Thyroid gland (tissue), 4 donors: ENCODE measurements at places on chromosomes 13 and 19. TPM values are rescaled to one million over a fixed set of nuclear protein-coding genes. Genes with fewer than 3 reads are reported as not detected.

Gene GRK1
- total RNA-seq = 17.9 TPM

Gene KASH5
- total RNA-seq = 1.3 TPM

Gene FCAR
- total RNA-seq = not detected

Gene MVB12A
- total RNA-seq = 83.5 TPM
